ENCODE measurements at places on chromosomes 6 and 20. TPM values are rescaled to one million over a fixed set of nuclear protein-coding genes. Genes with fewer than 3 reads are reported as not detected.

The TPD52L1 gene
- 92.7 TPM for polyA plus RNA-seq

The OR2B6 gene
- not detected for polyA plus RNA-seq

The RBPJL gene
- polyA plus RNA-seq: not detected

The SLC17A2 gene
- 0.86 TPM for polyA plus RNA-seq

The HDGFL1 gene
- polyA plus RNA-seq: not detected

The LMBRD1 gene
- polyA plus RNA-seq: 146 TPM

The MUCL3 gene
- 0.10 TPM for polyA plus RNA-seq

The ZNF311 gene
- 7.9 TPM for polyA plus RNA-seq

The CENPB gene
- 32.6 TPM for polyA plus RNA-seq

The GPR31 gene
- not detected for polyA plus RNA-seq

Measured in left kidney (tissue), 8 donors.